Cortex of kidney (tissue), 1 donor: ENCODE measurements at places on chromosomes 5 and 9.

GRCh38 chr5:108311682-108312081 lies 70.2 kb downstream of the FBXL17 start:
- no peak for DNase-seq

DNA sequence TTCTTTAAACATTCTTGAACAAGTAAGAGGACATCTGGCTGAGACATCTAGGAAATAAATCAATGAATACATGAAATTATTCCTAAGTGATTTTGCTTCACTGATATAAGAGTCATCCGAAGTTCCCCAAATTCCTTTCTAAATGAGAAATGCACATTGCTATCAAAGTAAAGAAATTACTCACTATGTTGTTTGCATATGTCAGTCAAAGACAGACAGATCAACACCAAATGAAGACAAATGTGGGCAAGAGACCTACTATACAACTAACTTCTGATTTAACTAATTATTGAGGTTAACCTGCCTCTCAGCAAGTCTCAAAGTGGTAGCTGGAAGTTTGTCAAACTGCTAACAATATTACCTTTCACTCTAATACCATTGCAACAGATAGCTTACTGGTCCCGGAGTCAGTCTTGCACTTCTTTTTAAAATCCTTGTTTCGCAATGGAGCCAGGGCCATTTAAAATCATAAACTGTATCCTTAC lies 13.2 kb downstream of the TUT7 start:
- DNase-seq, result no peak

GRCh38 chr5:114363837-114364236 lies 2.0 kb downstream of the KCNN2 start:
- no peak for DNase-seq

DNA sequence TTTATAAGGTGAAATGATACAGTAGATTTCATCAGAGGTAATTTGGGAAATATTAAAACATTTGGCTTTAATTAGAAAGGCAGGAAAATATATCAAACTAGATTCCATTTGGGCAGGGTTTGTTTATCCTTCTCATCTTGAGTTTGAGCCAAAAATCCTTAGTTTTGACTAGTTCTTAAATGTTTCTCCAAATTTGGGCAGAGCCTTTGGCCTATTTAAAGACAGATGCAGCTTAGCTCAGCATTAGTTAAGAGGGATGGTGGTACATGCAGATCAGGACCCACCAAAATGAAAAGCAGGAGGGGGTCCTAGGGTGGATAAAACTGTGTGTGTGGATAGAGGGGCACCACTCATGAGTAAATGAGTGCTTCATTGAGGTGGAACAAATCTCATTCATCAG lies 20.3 kb upstream of the ARRDC3 start:
- no peak for DNase-seq

- DNase-seq, result no peak
Observed at GRCh38 chr5:101390151-101390908, 487.2 kb upstream of the ST8SIA4 start.

GRCh38 chr5:4189317-4189716 lies 593.7 kb downstream of the IRX1 start:
- no peak for DNase-seq

- DNase-seq, result no peak
Observed at GRCh38 chr5:113164021-113164420, 187.4 kb downstream of the DCP2 start.

DNA sequence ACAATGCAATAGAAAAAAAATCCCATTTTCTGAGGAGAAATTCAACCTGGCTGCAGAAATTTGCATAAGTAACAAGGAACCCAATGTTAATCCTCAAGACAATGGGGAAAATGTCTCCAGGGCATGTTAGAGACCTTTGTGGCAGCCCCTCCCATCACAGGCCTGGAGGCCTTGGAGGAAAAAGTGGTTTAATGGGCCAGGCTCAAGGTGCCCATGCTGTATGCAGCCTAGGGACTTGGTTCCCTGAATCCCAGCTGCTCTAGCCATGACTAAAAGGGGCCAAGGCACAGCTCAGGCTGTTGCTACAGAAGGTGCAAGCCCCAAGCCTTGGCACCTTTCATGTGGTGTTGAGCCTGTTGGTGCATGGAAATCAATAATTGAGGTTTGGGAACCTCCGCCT lies 66.5 kb downstream of the ALDH1A1 start:
- no peak for DNase-seq

DNA sequence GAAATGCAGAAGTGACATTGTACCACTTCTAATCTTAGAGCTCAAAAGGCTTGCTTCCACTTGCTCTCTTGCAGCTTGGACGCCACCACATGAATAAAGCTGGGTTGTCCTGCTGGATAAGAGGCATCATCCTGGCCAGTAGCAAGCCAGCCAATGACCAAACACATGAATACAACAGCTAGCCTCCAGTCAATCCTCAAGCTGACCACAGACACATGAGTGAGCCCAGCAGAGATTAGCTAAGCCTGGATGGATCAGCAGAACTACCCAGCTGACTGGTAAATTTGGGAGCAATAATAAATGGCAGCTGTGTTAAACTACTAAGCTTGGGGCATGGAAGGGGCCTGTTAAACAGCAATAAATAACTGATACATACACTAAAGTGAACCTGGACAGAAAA lies 121.1 kb upstream of the SLC12A2 start:
- no peak for DNase-seq

DNA sequence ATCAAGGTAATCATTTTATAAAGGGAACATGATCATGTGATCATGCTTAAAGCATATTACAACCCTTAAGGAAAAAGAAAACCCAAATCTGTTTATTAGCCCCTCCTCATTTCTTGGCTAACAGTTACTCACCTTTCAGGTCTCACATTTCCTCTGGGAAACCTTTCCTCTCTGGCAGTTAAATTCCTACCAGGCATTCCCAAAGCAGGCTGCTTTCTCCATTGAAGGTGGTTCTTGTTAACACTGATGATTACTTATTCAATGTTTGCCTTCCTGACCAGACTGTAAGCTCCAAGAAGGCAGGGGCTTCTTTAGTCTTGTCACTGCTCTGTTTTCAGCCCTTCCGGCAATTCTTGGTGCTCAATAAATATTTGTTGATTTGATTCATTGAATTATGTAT lies 59.9 kb downstream of the PLK2 start:
- no peak for DNase-seq

DNA sequence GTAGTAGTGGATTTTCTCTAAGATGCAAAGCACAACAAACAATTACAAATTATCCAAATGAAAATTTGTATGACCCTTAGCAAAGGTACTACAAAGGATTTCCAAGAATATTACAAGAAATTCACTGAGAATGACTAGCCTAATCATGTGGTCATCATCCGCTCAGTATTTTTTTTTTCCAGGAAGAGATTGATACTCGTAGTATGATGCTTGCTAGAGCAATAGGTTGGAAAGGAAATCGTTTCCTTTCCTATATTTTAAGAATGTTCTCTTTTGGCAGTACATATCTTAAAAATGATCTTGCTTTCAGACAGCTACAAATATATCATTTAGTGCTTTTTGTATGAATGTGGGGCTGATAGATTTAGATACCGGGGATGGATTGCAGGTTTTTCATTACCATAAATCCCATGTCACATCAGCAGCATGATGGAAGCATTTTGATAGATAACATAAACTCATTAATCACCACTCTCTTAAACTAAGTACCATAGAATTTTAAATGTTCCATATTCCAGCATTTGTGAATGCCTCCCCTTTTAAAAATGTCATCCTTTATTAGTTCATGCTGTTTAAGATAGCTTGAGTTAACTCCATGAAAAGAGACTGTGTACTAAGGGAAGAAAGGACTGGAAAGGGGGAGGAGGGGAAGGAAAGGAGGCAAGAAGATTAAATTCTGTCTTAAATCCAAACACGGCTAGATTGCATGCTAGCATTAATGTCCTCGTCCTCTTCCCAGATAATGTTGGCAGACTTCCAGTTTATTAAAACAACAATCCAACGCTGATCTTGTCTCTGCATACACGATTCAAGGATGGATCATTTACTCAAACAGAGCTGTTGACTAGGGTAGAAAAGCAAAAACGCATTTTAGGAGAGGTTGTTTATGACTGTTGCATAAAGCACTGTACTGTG lies 311.7 kb upstream of the ZNF608 start:
- no peak for DNase-seq

DNA sequence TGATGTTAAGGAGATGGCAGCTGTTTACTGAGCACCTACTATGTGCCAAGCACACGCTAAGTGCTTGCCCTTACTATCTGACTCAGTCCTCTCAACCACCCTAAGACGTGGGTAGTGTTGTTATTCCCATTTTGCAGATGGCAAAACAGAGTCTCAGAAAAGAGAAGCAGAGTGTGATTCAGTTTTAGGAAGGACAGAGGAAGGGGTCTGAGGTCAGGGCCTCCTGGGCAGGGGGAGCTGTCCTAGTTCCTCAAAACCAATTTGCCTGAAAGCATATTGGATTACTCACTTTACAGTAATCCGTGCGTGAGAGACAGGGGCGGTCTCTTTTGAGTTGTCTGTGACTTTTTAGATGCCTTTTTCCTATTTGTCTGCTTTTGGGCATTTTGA lies 23.2 kb downstream of the DNM1 start:
- DNase-seq, result no peak

DNA sequence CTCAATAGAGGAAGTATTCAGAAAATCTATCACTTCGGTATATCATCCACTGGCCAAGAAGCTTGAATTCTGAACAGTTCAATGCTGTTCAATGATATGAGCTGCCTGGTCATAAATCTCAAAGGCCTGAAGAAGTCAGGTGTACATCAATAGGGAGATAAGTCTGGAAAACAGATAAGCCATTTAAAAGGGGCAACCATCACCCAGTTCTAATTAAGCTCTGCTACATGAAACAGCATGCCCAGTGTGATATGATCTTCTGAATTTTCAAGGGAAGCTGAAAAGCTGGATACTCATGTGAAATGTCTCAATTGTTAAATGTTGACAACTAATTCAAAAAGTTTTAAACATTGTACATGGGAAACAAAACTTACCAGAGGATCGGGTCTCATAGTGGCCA lies 2020.7 kb upstream of the WWC1 start:
- no peak for DNase-seq

DNA sequence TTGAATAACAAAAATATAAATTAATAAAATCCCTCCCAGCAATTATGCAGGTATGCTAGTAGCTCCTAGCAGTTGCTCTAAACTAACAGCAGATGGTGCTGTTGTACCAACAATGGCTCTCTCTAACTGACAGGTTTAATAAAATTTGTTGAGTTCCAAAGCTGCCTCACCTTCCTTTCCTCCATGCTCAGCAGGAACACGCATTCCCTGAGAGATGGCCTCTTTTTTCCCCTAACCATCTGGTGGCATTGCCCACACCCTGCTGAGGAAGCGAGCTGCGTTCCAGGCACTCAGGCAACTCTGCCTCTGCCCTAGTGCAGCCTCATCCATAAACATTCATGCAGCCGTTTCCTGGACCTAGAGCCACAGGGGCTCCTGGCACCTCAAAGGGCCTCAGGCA lies 106.2 kb downstream of the KLHL3 start:
- DNase-seq, result no peak

- no peak for DNase-seq
Observed at GRCh38 chr9:91451431-91452270, 28.0 kb upstream of the NFIL3 start.

- DNase-seq, result no peak
Observed at GRCh38 chr5:153636670-153637451, 146.4 kb downstream of the GRIA1 start.

- DNase-seq, result no peak
Observed at GRCh38 chr5:7837403-7837802, 13.5 kb downstream of the CFAP90 start.

- no peak for DNase-seq
Observed at GRCh38 chr5:123265551-123265950, 157.7 kb downstream of the CEP120 start.

DNA sequence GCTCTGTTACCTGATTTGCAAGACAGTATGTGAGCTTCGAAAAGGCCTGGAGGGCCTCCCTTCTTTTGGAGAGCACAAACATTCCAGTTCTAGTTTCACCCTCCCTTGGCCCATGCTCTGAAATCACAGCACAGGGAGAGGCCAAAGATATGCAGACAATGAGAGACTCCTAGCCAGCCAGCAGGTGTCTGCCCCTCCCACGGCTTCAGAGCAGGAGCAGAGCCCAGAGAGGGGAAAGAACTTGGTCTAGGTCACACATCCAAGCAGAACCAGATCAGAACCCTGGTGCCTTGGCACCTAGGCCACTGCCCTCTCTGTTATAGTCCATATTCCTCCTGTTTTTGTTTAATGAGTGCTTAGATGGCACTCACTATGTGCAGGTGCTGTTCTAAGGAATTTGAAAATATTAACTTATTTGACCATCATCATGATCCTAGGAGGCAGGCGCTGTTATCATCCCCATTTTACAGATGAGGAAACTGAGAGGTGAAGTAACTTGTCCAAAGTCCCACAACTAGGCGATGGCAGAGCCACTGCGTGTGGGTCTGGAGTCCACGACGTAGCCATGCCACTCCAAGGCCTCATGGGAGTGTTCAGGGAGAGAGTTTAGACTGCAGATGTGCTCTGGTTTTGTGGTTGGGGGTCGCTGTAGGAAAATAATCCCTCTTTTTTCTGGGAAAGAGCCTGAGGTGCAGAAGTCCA lies 27.2 kb downstream of the TMOD1 start:
- DNase-seq, result no peak

DNA sequence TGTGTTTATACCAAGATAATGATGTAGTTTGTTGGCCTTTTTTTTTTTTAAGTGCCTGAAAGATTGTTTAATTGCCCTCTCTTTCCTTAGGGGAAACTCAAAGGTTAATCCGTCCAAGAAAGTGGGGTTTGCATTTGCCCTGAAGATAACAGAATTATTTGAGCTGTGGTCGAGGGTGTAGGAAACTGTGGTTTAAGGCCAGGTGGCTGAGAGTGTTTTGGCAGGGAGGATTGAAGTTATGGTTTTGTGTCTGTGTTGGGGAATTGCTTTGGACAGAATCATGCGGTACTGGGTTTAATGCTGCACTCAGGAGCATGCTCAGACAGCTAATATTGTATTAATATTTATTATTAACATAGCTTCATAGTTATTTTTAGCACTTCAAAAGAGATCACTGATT lies 509.8 kb downstream of the EBF1 start:
- no peak for DNase-seq

- DNase-seq, result no peak
Observed at GRCh38 chr9:117587263-117587662, 116.9 kb upstream of the TLR4 start.

- no peak for DNase-seq
Observed at GRCh38 chr9:134938346-134939079, 20.8 kb upstream of the FCN1 start.

GRCh38 chr5:82334856-82335255 lies 56.7 kb upstream of the RPS23 start:
- no peak for DNase-seq

- no peak for DNase-seq
Observed at GRCh38 chr9:95429948-95430620, 86.7 kb downstream of the PTCH1 start.

DNA sequence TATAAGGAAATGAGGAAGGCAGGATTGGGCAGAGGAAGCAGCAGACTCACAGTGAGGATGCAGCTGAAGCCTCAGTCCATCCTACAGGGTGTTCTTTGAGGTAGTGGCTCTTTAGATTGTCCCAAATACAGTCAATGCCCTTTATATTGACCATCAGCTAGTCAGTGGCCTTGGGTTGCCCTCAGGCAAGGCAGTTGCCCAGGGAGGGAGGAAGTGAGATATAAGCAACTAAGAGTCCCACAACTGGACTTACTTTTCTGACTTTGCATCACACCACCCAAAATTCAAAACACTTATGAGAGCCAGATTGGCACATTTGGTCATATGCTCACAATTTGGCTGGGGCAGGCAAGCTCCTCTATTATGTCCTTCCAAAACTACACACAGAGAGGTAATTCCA lies 9.4 kb upstream of the SLC12A2 start:
- DNase-seq, result no peak

- DNase-seq, result no peak
Observed at GRCh38 chr5:57663466-57663865, 180.9 kb upstream of the ACTBL2 start.
